NT2/D1 (cell line): ENCODE measurements at places on chromosomes 1 and 21.

- DNase-seq: no peak
These were observed 45.1 kb upstream of the EPS15 start for GRCh38 chr1:51564124-51564523.

- no peak for DNase-seq
These were observed 75.2 kb downstream of the NFIA start for GRCh38 chr1:61157468-61157987.

- DNase-seq: no peak
These were observed 14.5 kb upstream of the PADI3 start for GRCh38 chr1:17234405-17234804.

- DNase-seq: no peak
These were observed 11.5 kb downstream of the AZIN2 start for GRCh38 chr1:33092438-33092837.

DNA sequence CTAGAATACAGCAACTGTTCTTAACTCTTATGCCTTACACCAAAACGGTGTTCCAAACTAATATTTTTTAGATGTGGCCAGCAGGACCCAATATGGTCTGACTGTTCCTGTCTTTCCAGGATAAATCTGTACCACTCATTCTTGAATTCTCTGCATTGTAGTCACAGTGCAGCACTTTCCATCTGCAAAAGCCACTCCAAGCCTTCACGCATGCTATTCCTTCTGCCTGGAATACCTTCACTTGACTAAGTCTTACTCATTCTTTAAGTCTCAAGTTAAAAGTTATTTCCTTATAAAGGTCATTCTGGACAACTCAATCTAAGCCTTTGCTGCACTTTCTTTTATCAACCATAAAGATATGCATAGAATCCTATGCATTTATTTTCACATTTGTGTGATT is 1194.5 kb downstream of the PLA2G4A start:
- no peak for DNase-seq

GRCh38 chr1:219550201-219550600 is 62.7 kb downstream of the ZC3H11B start:
- DNase-seq: no peak

DNA sequence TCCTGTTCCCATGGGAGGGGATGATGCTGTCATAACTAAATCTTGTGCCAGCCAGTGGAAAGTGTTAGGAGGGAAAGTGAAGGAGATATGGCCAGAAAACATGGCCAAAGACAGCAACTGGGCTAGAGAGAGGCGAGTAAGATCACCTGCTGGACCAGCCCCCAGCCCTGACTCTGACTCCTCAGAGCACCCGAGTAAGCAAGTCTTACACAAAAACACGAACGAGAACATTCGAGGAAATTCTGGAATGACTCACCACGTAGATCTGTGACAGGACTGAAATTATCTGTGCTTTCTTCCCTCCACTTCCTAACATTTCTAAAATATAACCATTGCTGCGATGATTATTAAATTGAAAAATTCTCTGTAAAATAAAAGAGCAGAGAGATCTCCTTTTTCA is 9.2 kb downstream of the ZNF496 start:
- DNase-seq: no peak

DNA sequence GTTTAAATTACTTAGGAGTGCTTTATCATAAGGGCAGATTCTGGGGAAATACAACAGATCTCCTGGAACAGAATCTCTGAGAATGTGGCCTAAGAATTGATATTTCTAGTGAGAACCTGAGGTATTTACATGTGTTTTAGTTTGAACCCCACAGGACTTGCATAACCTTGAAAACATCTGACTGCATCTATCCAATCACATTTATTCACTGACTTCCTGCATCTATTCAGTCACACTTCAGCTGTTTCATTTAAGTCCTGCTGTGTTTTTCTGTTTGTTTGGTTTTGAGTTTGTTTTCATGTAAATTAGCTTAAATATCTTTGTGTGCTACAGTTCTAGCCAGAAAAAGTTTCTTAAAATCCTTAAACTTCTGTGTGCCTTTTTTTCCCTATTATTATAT is 1260.7 kb downstream of the PLA2G4A start:
- DNase-seq: peak; percentile 32

GRCh38 chr1:185208626-185209180 is 51.7 kb downstream of the SWT1 start:
- no peak for DNase-seq

DNA sequence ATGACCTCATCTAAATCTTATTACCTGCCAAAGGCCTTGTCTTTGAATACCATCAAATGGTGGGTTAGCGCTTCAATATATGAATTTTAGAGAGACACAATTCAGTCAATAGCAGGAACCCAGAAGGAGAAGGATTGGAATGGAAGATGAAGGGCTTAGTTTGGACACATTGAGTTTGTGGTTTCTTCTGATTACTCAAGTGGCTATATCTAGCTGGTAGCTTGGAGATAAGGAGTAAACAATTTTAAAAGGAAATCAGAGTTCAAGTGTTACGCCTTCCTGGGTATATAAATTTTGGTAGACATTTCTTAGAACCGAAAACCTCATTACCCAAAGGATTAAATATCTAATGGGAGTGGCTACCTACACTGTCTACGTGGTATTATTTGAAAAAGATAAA is 80.2 kb downstream of the RGS2 start:
- no peak for DNase-seq

DNA sequence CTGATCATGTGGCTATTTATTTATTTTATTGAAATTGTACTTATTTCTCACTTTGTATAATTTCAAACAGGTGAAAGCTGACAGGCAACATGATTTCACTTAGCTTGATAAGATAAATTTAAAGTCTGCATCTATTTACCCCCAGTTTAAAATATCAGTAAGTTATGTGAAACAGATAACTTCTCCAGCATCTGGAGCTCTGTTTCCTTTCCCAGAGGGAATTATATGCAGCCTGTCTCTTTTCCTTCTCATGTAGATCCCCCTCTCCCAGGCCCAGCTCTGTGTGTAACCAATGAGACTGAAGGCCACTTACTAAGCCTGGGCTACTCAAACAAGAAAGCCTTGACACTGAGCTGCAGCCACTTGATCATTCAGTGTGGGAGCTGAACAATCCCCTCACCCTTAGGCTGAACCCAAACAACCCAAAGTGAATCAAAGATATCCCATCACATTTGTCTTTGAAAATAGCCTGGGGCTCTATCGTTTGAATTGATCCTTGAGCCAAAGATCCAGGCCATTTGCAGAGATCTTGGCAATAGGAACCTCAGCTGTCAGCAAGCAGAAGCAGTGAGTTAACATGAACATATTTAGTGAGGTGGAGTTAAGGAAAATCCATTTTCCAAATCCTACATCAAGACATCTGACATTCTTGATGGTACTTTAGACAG is 383.9 kb downstream of the TGFB2 start:
- DNase-seq: peak; percentile 38

DNA sequence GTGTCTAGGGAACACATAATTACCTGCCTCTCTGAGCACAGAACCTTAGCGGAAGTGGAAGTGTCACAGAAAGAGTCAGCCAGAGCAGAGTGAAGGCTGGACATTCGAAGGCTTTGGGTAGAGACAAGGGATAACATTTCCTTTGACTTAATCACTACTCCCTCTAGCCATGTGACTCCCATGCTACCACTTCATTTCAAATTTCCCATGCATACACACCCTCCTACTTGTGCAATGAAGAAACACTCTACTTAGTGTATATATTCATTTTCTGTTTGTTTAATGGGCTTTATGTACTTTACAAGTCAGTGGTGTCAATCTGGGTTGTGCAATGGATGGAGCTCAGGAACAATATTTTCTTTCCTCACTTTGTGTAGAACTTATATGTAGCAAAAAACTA is 6.9 kb downstream of the ANKRD35 start:
- no peak for DNase-seq

DNA sequence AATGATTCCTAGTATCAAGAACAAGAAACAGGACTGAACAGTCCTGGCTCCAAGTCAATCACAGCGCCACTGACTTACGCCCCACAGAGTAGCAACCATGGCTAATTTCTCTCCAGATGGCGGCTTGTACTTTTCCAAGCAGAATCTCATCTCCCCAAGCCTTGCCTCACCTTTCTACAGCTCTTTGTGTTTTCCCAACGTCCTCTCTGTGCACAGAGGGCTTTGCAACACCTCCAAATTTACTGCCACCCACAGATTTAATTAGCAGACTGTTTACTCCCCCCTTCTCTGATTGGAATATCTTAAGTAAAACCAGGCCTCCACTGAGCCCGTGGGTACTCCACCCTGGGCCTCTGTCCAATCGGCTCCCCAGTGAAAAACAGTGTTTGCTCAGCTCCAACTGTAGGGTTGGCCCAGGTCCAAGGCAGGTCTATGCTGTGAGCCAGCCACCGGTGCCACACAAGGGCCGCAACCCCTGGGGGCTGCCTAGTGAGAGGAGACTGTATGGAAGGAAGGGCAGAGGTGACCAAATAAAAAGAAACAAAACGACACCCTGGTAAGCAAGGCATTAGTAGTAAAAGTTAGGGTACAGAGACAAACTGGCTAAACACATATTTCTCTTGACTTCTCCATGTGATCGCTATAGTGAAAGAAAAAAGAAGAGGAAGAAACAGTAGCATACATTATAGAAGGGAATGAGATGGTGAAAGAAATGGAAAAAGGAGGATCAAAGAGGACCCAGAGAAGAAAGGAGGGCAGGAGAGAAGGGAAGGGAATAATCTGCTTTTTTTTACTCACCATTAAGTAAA is 128.4 kb upstream of the SOD1 start:
- no peak for DNase-seq

- no peak for DNase-seq
These were observed 89.6 kb downstream of the PKN2 start for GRCh38 chr1:88773540-88774150.

DNA sequence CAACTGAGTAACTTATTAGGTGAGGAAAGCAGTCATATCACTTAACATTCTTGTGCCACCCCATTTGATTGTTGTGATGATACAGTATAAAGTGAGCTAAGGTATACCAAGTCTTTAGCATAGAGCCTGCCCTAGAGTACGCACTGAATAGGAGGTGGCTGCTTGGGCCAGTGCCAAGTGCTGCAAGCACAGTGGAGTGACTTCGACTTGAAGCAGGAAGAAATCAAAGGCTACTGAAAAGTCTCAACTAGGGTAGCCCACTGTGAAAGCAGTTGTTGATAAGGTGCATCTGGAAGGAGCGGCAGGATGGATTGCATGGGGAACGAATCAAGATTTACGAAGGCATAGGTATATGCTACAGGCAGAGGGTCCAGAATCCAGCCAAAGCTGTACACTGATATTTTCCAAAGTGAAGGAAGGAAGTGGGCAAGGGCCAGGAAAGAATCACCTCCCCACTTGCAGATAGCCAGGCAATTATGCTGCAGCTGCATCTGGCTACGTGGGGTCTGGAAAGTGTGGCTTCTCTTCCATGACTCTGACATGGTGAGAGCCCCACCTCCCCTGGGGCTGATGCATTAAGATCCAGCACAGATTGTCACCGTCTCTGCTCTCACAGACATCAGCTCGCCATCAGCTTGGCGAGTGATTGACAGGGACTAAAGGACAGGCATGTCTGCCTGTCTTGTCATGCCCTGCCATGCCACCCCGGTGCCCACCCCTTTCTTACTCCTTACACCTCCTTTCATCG is 287.0 kb upstream of the PLXNA2 start:
- DNase-seq: no peak

GRCh38 chr1:30790850-30791778 is 33.5 kb upstream of the LAPTM5 start:
- no peak for DNase-seq

DNA sequence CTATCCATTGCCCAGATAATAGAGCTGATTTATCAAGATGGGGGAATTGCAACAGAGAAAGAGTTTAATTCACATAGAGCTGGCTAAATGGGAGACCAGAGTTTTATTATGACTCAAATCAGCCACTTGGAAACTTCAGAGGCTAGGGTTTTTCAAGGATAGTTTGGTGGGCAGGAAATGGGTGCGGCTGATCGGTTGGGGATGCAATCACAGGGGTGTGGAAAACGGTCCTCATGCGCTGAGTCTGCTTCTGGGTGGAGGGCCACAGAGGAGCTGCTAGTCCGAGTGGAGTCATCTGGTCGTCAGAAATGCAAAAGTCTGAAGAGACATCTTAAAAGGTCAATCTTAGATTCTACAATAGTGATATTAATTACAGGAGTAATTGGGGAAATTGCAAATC is 32.0 kb upstream of the FAM89A start:
- DNase-seq: no peak

- DNase-seq: no peak
These were observed 101.0 kb upstream of the GUCA2B start for GRCh38 chr1:42052072-42052699.

- no peak for DNase-seq
These were observed 33.3 kb downstream of the SMG7 start for GRCh38 chr1:183505454-183506089.

GRCh38 chr1:38507563-38507962 is 352.0 kb downstream of the RRAGC start:
- no peak for DNase-seq
